H4 (cell line): ENCODE measurements at places on chromosomes 12 and 14. TPM values are rescaled to one million over a fixed set of nuclear protein-coding genes. Genes with fewer than 3 reads are reported as not detected.

RTL1 gene
- total RNA-seq, result 0.58 TPM in 1 of 2 replicates, not detected in the other

BCAT1 gene
- total RNA-seq, result 114 and 117 TPM in 2 replicates

KRT7 gene
- total RNA-seq, result 0.29 and 1.7 TPM in 2 replicates

CLEC12A gene
- total RNA-seq, result not detected in 2 replicates

WSCD2 gene
- 2.7 and 3.2 TPM in 2 replicates for total RNA-seq

TCL1B gene
- total RNA-seq, result not detected in 2 replicates

CELA1 gene
- total RNA-seq, result not detected in 2 replicates

ACOT2 gene
- total RNA-seq, result 39.0 and 41.0 TPM in 2 replicates

RTN1 gene
- 5.4 and 6.5 TPM in 2 replicates for total RNA-seq

MANSC4 gene
- total RNA-seq, result not detected in 2 replicates

RND1 gene
- 0.06 and 0.14 TPM in 2 replicates for total RNA-seq

PSEN1 gene
- total RNA-seq, result 26.3 and 38.8 TPM in 2 replicates

ENTPD5 gene
- total RNA-seq, result 2.9 and 5.6 TPM in 2 replicates

OTX2 gene
- not detected in 2 replicates for total RNA-seq

UBE2N gene
- total RNA-seq, result 102 and 163 TPM in 2 replicates

TMEM132C gene
- 0.06 TPM in 2 replicates for total RNA-seq

EPS8 gene
- 18.8 and 21.5 TPM in 2 replicates for total RNA-seq

PRH1 gene
- 7.4 and 9.9 TPM in 2 replicates for total RNA-seq

SERPINA3 gene
- total RNA-seq, result 0.35 and 0.56 TPM in 2 replicates

IL31 gene
- not detected in 2 replicates for total RNA-seq

KRT79 gene
- total RNA-seq, result not detected in 2 replicates

TMEM121 gene
- 1.6 and 2.5 TPM in 2 replicates for total RNA-seq

ANO2 gene
- 0.89 and 0.99 TPM in 2 replicates for total RNA-seq

IL26 gene
- total RNA-seq, result not detected in 2 replicates

TTC9 gene
- 0.68 and 0.88 TPM in 2 replicates for total RNA-seq

TAS2R14 gene
- total RNA-seq, result 1.6 and 3.3 TPM in 2 replicates

SERPINA4 gene
- not detected in 2 replicates for total RNA-seq

GSC gene
- 2.8 and 4.4 TPM in 2 replicates for total RNA-seq

CCDC197 gene
- total RNA-seq, result not detected in 2 replicates

HPD gene
- total RNA-seq, result not detected in 2 replicates

SLC39A5 gene
- total RNA-seq, result not detected in 2 replicates

AICDA gene
- total RNA-seq, result not detected in 2 replicates

TSHR gene
- total RNA-seq, result not detected in 2 replicates

FAR2 gene
- 3.2 and 3.3 TPM in 2 replicates for total RNA-seq

ANHX gene
- total RNA-seq, result not detected in 2 replicates

B4GALNT3 gene
- total RNA-seq, result 3.0 and 3.3 TPM in 2 replicates

CDC42BPB gene
- total RNA-seq, result 15.0 and 18.2 TPM in 2 replicates

POMT2 gene
- total RNA-seq, result 8.6 and 13.7 TPM in 2 replicates

PLCZ1 gene
- total RNA-seq, result not detected in 2 replicates

CCDC59 gene
- 71.8 and 86.4 TPM in 2 replicates for total RNA-seq

FAIM2 gene
- 0.58 TPM in 1 of 2 replicates, not detected in the other for total RNA-seq

POLR3B gene
- total RNA-seq, result 7.9 and 11.0 TPM in 2 replicates

PELI2 gene
- total RNA-seq, result 4.8 and 5.1 TPM in 2 replicates

HHIPL1 gene
- 0.02 and 0.14 TPM in 2 replicates for total RNA-seq

NGB gene
- total RNA-seq, result not detected in 2 replicates

SLC39A2 gene
- not detected in 2 replicates for total RNA-seq
